ENCODE measurements at places on chromosomes 11 and 22.
A peak's percentile ranks its signal among the peaks of the same experiment; 100 is the strongest.

DNA sequence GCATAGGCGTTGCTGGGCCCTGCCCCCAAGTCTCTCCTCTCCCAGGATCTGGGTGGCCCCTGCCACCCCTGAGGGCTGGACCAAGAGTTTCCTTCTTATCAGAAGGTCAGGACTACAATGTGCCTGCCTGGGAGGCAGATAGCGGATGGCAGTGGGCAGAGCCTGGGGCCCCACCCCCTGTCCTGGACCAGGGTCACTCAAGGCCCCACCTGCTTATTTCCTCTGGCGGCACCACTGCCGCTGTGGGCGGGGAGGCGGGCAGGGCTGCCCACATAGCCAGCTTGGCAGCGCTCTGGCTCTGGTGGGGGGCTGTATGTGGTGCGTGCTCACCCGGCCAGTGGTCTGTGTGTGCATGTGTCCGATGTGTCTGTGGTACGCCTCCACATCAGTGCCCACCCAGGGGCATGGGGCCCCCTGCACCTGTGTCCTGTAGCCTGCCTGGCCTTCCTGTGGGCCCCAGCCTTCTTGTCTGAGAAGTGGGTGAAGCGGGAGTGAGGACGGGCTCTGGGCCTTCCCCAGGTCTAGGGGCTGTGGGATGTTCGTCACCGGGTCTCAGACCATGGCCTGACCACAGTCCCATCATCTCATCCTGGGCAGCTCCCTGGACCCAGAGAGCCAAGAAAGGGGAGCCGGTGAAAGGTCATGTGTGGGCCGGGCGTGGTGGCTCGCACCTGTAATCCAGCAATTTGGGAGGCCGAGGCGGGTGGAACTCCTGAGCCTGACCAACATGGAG, 3.0 kb downstream of the GAS2L1 start:
- DNase-seq = no peak

- no peak for DNase-seq
These were observed 9.4 kb downstream of the OR8B12 start for GRCh38 chr11:124534051-124534450.

DNA sequence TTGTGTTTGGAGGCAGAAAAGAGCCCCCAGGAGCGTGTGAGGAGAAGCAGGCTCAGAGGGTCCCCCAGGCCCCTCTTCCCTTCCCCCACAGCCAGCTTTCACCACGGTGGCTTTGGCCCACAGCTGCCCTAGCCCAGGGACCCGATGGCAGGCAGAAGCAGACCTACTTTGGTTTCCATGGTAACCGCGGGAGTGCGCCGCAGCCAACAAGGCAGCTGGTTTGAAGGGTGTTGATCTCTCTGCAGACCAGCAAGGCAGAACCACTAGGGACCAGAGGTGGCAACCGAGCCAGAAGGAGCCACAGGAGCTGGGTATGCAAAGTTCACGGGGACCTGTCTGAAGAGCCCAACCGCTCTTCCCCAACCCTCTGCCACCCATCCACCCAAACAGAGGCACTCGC, 69.4 kb downstream of the BUD13 start:
- no peak for DNase-seq

- no peak for DNase-seq
These were observed 274.5 kb upstream of the B3GAT1 start for GRCh38 chr11:134686460-134687061.

GRCh38 chr22:41939981-41940831, 6.7 kb downstream of the CENPM start:
- no peak for DNase-seq

- DNase-seq = peak; percentile 51
These were observed 12.5 kb upstream of the PELI3 start for GRCh38 chr11:66454247-66454646.

- peak; percentile 50 for DNase-seq
These were observed 52.9 kb downstream of the UVRAG start for GRCh38 chr11:75867778-75868374.

DNA sequence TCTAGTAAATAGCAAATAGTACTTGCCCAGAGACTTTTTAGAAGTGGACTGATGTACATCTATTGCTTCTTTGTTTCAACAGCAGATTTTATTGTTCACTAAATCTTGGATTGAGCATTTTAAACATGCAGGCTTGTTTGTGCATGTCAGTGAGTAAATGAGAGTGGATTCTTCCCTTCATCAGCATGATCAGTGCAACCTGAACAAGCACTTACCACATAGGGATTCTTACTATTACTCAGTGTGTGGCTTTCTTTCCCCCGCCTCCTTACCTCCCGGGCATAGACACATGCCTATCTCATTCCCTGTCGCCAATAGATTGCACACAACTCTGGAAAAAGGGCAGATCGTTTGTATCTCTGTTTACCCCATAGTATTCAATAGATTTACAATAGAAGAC, 197.5 kb downstream of the C11orf87 start:
- peak; percentile 74 for DNase-seq

- DNase-seq = no peak
These were observed 41.6 kb downstream of the NTM start for GRCh38 chr11:131412061-131412460.

DNA sequence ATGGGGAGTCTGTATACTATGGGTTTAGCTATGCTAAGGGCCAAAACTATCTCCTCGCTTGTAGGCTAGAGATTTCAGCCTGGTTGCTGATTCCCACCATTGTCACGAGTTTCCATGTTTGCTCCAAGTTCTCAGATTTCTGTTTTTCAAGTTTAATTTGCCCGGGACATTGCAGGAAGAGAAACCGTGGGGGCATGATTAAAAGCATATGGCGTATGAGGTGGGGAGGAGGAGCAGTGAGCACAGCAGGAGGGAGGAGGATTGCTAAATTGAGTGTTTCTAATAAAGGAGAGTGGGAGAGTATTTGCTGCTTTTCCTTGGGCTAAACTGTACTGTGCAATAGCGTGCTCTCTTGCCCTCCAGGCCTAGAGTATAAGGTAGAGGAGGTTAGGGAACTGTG, 558.4 kb downstream of the METTL15 start:
- no peak for DNase-seq
